NCI-H69 (cell line): ENCODE measurements at places on chromosomes 5 and 9.

DNA sequence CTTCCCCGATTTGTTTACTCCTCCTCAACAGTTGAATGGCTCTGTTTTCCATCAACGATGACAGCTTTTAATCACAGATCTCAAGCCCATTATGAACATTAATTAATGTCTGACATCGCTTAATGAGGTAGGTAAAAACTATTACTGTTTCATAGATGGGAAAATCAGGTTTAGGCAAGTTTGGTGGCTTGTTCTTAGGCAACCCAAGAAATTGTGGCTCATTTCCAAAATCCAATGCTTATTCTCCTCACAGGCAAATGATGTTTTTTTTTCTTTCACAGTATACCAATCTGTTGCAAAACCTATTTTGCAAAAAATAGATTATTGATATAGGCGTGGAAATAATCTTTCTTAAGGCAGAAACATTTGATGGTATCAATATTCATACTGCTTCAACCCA lies 70.8 kb upstream of the CHD1 start:
- DNase-seq: no peak

DNA sequence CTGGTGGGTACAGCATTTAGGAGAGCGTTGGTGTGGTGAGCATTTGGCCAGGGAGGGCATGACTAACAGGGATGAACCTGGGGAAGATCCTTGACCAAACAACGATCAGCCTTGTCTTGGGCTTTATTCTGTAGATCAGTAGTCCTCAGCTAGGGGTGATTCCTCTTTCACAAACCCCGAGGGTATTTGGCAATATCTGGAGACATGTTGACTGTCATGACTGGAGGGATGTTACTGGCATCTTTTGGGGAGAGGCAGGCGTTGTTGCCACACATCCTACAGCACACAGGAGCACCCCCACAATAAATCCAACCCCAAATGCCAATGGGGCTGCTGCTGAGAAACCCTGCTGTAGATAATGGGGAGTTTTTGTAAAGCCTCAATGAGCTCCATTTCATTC lies 43.9 kb downstream of the OSTF1 start:
- DNase-seq: no peak

- DNase-seq: peak; percentile 71
These were observed 5.0 kb upstream of the NIPSNAP3B start for GRCh38 chr9:104758974-104759373.

- DNase-seq: no peak
These were observed 14.4 kb downstream of the BRD3 start for GRCh38 chr9:134053401-134053871.

- no peak for DNase-seq
These were observed 49.2 kb upstream of the LIFR start for GRCh38 chr5:38605610-38606009.

GRCh38 chr9:90871327-90871935 lies 69.8 kb downstream of the SYK start:
- DNase-seq: no peak
